ENCODE measurements at places on chromosomes 3 and 15.

DNA sequence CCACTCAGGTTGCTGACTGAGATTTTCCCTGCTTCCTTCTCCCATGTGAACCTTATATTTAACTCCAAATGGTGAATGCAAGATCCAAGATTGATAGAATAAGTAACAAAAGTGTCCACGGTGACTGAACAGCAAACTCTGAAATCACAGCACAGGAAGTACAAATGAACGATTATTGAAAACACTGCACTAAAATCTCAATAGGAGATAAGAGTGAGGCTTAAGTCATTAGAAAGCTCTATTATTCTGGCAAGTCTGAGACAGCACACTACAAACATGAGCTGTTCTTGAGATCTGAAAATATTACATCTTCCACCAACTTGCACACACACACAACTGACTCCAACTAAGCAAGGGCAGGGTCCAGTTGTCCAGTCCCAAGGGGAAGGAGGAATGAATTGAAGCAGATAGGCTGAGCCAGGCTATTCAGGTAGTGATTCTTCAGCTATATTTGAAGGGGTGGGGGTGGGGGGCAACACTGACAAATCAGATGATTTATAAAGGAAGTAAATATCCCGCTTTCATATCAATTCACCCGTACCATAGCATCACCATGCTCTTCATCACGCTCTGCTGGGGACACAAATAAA is 2.9 kb downstream of the ZNF385D start:
- peak; percentile 38 for DNase-seq

DNA sequence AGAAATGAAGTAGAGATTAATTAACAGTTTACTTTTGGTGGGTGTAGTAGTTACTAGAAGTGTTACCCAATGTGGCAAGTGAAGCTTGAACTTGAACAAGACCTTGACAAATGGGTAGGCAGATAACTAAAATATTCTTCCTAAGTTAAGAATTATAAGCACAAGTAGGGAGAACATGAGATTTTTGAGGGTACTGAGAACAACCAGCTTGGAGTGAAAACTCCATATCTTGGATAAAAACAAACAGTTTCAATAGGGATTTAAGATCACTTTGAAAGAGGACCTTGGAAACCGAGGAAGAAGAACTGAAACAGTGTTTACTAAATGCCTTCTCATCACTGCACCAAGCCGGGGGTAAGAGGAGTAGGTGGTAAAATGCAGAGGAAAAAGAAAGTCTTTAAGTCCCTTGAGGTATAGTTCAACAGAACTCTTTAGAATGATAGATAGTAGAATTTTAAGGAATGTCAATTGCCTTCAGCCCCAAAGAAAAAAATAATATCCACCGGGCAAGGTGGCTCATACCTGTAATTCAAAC is 496.7 kb downstream of the NAALADL2 start:
- DNase-seq = no peak

GRCh38 chr3:165642761-165643420 is 194.3 kb downstream of the BCHE start:
- DNase-seq = peak; percentile 96

- DNase-seq = no peak
Measured at GRCh38 chr3:123412076-123412475, 36.8 kb downstream of the ADCY5 start.

DNA sequence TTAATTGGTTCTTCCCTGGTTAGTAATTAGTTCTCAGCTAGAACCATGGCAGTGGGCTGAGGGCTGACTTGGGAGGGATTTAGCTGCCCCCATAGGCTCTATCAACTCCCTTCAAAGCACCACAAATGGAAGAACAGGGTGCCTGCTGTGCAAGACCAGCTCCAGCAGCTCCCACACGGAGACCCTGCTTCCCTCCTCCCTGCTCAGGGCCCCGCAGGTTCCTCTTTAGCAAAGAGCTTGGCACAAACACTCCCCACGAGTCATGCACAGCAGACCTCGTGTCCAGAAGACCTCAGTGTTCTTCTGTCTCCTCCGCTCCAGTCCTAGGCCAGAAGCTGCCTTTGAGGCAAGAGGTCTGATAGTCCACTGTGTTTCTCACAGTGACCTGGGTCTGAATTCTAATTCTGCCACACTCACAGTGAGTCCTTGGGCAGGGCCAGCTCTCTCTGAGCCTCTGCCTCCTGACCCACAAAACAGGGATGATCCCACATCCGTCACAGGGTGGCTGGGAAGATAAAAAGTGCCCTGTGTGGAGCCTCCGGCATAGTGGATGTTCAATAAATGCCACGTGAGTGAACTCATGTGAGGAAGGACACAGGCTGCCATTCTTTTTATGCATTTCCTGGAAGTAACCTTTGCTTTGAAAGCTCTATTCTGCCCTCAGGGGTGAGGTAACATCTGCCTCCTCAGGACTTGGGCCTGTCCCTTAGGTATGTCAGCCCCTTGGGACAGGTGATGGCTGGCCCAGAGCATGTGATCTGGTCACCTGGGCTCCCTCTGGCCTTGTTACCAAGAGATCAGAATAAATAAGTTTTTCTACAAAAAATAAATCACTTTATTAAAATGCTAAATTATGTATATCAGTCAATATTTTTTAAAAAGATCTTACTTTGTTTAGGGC is 7.6 kb downstream of the RAB6B start:
- DNase-seq = no peak

DNA sequence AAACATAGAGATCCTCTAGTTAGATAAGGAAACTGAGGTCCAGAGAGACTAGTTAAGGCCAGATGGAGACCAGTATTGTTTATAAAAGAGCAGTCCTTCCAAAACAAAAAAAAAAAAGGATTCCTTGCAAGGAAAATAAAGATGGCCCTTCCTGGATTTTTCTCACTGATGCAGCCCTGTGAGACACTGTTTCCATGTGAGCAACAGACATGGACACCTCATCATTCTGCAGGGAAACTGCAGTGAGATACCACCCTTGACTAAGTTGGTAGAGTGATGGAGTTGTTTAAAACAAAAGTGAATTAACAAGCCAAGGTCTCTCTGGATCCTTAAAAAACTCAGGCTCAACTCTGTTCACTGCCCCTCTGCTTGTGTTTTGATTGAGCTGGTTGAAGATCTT is 65.6 kb upstream of the MYZAP start:
- DNase-seq = no peak

- DNase-seq = peak; percentile 100
Measured at GRCh38 chr3:55191911-55192775, 264.3 kb upstream of the LRTM1 start.

DNA sequence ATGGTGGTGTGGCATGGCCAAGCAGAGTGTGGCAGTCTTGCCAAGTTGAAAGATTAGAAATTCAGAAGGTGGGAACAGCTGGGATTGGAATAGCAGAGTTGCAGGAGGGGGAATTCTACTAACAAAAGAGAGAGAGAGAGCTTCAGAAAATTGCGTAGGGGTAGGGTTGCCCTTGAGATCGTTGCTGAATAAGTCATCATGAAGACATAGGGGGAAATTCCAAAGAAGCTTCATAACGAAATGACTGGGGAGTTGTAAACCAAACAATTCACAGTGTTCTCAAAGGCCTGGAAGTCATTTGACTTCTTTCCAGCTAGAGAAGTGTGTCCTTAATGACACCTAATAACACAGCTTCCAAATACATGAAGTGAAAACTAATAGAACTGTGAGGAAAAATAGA is 26.3 kb upstream of the TIPARP start:
- DNase-seq = peak; percentile 85

DNA sequence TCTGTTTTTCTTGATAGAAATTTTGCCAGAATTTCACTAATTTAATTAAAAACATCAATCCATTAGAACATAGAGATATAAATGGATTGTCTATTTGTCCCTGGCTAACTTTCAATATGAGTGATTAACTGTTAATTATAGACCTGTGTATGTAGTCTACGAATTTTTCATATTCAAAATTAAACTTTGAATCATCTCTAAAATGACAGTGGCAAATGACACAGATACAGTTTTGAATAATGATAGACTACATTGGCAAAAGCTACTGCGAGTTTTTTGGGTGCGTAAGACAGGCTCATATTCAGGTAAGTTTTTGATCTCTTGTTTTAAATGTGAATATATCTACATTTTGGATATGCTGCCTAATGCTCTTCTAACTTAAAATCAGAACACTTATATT is 86.0 kb upstream of the TBC1D5 start:
- no peak for DNase-seq

DNA sequence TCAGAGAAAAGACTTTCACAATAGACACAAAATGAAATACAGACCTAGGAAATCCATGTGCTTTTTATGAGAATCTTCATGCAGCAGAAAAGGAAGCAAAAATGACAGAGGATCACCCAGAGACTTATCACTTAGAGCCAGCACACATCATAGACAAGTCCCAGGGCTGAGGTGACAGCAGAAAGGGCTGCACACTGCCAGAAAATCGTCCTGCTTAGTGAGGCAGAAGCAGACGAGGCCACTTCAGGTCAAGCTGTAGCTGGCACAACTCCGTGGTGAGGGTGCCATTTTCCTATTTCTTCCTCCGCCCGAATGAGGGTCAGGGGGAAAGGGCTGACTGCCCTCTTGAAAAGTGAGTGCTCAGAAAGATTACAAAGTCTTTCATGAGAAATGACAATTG is 95.9 kb upstream of the TNIK start:
- no peak for DNase-seq

All from astrocyte (in vitro differentiated cells and primary cell).